ENCODE measurements at places on chromosomes 5 and 9.
A peak's percentile ranks its signal among the peaks of the same experiment; 100 is the strongest.

DNA sequence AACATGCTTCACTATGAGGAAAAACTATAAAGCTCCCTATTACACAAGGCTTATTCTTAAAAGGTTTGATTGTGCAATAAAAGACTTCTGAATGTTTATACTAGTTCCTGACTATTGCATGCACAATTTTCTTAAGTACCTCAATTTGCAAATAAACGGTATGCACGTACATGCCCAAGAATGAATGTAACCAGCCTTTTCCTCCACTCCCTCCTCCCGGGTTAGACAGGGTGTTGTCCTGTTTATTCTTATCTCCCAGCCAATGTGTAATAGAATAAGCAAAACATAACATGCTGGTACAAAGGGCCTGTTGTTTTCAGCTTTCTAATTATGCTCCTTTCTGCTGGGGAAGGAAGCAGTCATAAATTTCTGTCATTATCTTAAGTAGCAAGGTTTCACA is 79.1 kb downstream of the AOPEP start:
- no peak for DNase-seq

DNA sequence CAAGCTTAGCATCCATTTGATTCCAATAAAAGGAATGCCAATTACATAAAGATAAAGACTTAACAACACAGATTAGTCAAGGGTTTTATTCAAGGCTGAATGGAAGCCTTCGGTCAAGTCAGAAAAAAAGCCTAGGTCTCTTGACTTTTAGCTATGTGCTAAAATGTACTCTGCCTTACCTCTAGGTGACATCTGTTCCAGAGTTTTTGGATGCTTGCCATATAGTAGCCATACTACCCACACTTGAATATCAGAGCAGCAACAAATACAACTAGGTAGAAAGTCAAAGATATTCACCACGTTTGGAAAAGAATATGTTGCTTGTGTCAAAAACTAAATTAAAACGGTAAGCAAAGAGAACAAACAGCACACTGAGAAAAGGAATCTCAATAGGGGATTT is 484.7 kb downstream of the ELAVL2 start:
- no peak for DNase-seq

DNA sequence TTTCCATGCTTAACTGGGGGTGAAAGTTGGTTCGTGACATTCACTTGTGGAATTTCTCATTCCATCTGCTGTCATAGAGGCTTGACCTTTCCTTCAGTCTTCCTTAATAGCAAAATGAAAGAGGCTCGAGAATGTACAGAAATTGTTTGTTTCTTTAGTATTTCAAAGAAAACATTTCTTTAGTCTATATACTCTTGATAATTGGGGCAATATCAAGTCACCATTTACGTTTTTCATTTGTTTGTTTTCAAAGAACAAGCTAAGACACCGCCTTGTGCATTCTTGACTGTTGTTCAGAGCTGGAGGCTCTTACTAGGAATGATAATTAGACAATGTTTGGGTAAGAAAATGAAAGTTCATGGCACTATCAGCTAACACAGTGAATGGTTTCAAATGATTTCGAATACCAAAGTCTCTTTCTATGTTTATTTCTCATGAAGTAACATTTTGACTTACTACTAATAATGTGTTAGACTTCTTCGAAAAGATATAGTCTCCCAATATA is 835.4 kb downstream of the SEMA5A start:
- DNase-seq: no peak

- no peak for DNase-seq
Observed at GRCh38 chr5:98050583-98050982, 722.9 kb upstream of the RGMB start.

- DNase-seq: no peak
Observed at GRCh38 chr9:2229109-2229721, 214.1 kb downstream of the SMARCA2 start.

GRCh38 chr5:72597456-72597948 is 90.3 kb upstream of the ZNF366 start:
- DNase-seq: no peak

- DNase-seq: no peak
Observed at GRCh38 chr5:132182359-132183040, 45.2 kb downstream of the P4HA2 start.

- no peak for DNase-seq
Observed at GRCh38 chr9:13485068-13485596, 205.6 kb upstream of the MPDZ start.

- no peak for DNase-seq
Observed at GRCh38 chr5:8012131-8012977, 143.4 kb downstream of the MTRR start.

DNA sequence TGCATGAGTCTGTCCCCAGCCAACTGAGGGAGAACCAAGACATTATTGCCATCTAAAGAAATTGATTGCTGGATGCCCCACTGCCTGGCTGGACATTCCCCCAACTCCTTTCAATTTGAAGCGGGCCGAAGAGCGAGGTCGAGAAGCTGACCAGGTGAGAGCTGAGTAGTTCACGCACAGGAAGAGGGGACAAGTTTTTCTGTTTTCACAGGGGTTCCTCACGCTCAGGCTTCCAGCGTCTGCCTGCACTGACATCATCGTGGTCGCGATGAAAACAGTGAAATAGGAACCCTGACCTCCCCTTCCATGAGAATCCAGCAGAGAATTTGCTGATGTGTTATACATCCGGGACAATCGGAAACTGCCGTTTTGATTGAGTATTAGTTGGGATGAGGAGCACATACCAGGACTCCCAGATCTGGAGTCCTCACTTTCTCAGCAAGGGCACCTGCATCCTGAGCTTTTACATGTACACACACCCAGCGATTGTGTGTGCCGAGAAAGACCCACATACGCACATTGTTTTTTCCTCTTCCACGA is 3.1 kb upstream of the DMRT3 start:
- no peak for DNase-seq

DNA sequence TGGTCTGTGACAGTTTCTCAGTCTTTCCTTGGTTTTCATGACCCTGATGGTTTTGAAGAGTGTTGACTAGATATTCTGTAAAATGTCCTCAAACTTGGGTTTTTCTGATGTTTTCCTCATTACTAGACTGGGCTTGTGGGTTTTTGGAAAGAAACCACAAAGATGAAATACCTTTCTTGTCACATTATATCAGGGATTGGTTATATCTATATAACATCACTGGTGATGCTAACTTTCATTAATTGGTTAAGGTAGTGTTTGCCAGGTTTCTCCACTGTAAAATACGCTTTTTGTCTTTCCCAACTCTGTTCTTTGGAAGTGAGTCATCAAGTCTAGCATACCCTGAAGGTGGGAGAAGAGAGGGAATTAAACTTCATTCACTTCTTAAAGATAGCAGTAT is 3.3 kb upstream of the IL31RA start:
- DNase-seq: no peak

GRCh38 chr5:76365561-76365960 is 37.5 kb upstream of the IQGAP2 start:
- DNase-seq: no peak

DNA sequence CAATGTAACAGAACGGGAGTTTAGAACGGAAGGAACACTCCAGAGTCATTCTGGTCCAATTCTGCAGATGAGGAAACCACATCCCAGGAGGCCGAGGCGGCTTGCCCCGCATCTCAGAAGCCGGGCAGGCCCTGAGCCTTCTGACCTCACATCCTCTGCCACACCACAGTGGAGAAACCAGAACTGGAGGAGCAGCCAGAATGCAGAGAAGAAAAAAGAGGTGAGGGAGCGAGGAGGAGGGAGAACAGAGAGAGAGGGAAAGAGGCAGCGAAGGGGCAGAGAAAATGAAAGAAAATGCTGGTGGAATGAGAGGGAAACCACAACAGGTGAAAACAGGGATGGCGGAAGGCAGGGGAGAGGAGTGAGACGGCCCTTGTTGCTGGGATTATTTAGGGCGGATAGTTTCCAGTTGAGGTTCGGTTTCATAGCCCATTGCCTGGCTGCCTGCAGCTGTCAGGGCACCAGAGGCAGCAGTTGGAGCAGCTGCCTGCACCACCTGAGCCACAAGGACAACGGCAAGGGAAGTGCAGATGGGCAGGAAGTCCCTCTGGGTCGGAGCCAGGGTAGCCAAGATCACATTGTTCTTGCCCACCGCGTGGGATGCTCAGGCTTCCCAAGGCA is at the start of gene HMHB1:
HMHB1 (plus strand) TSS at position 77 of the 621 bp plus-strand sequence.
- no peak for DNase-seq

- DNase-seq: no peak
Observed at GRCh38 chr5:127351418-127351817, 60.8 kb downstream of the MEGF10 start.

DNA sequence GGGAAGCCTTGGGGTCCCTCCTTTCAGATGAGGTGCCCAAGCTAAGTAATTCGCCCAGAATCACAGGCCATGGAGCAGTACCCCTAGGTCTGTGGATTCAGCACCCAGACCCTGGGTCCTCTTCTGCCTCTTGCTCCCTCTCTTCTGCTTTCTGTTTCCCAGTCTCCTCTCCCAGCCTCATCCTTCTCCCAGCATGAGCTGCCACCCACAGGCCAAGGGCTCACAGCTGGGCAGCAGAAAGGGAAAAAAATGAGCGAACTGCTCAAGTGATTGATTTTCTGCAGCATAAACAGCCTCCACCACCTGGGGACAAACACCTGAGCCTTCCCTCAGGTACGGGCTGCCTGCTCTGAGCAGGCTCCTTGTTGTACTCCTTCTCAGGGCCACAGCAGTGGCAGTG is 113.9 kb upstream of the SAP30L start:
- no peak for DNase-seq

DNA sequence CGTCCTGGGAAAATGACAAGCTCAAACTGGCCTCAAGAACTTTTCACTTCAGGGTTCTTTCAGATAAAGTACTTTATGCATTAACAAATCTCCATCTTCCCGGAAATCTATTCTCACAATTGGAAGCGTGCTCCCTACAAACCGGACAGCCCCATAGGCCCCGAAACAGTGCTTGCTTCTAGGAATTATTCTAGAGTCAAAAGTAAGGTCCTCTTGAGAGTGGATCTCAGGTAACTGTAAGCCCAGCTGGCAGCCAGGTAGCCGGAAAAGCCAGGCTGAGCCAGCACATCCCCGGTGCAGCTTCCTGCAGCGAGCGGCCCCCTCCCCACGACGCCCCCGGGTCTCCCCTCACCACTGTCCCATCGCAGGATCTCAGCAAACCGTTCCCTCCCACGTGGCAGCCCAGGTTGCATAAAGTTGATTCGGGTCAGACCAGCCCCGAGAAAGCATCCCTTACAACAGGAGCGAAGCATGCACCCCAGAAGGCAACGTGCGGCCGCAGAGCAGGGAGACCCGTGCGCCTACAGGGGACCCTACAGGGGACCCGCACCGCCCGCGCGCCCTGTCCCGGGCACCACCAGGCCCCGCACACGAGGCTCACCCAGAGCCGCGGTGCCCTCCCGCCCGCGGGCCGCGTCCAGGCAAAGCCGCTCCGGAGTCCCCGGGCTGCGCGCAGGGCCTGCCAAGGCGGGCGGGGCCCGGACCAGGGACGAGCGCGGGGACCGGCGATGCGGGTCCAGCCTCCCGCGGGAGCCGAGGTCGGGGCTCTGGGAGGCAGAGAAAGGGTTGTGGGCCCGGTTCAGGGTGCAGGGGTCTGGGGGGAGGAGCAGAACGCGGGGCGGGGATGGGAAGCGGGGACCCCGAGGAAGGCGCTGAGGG is 920 bp downstream of the LPCAT1 start:
- DNase-seq: peak; percentile 23

DNA sequence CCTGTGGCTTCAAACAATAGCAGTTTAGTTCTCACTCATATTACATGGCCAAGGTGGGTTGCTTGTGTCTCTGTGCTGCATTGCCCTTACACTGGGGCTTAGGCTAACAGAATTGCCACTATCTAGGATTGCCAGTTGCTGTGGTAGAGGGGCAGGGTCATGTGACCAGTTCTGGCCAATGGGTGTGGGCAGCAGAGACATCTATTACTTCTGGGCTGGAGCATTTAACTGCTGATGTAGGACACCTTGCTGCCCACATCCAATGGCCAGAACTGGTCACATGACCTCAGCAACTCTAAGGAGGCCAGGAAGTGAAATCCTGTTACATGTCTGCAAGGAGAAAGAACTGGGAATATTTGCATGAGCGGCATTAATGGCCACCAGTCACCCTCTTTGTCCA is 199.3 kb downstream of the C9orf152 start:
- DNase-seq: no peak

DNA sequence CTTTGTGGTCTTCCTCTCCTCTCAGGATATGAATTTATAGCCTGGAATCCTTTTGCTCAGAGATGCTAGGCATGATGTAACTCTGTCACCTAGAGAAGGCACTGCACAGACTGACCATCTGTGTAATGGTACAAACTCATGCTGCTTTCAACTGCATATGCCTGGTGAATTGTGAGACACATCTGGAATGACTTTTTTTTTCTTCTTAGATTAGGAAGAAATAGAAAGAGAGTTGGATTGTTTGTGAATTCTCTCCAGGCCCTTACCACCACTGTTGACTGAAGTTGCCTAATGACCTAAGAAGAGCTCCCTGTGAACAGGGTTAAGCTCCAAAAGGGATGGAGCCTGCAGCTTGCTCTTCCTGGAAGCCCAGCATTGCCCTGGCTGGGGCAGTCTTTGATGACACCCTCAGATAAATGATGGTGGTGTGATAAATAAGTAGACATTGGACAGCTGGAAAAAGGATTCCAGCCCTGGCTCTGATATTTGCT is 47.8 kb upstream of the TRIM32 start:
- DNase-seq: no peak

GRCh38 chr9:70080481-70081119 is 37.0 kb downstream of the MAMDC2 start:
- DNase-seq: no peak

GRCh38 chr9:9319007-9319406 is 1293.8 kb downstream of the PTPRD start:
- DNase-seq: no peak

GRCh38 chr9:4116723-4117460 is 183.0 kb downstream of the GLIS3 start:
- no peak for DNase-seq

DNA sequence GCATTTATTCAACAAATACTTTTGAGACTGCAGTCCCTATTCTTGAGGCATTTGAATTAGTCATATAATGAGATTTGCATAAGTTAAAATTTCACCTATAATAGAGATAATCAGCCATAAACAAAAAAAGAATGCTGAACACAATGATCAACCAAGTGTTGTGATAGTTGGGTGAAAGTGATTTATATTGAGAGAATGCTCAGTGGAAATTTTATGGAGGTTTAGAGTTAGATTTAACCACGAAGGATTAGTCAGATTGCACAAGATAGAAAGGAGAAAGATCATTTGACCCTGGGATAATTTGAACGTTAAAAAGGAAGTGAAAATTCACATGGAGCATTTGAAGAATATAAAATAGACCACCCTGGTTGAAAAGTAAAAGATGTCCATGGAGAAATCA is 356.2 kb downstream of the NPR3 start:
- DNase-seq: no peak

- DNase-seq: no peak
Observed at GRCh38 chr5:172919525-172920446, 39.4 kb upstream of the RPL26L1 start.

GRCh38 chr9:135088348-135088978 is 995 bp downstream of the OLFM1 start:
- DNase-seq: no peak

GRCh38 chr9:279674-280073 is 65.0 kb downstream of the DOCK8 start:
- no peak for DNase-seq

Measured in stimulated activated CD4-positive, alpha-beta T cell treated with anti-CD3 and anti-CD28 coated beads, Interleukin-1b, Interleukin-23, amount 100 ng/mL, for 4 hours (primary cell).